Right ventricle myocardium inferior (tissue), 1 donor: ENCODE measurements at places on chromosomes 6 and 20.

GRCh38 chr6:9139746-9140145 is 704.4 kb upstream of the SLC35B3 start:
- DNase-seq: no peak

DNA sequence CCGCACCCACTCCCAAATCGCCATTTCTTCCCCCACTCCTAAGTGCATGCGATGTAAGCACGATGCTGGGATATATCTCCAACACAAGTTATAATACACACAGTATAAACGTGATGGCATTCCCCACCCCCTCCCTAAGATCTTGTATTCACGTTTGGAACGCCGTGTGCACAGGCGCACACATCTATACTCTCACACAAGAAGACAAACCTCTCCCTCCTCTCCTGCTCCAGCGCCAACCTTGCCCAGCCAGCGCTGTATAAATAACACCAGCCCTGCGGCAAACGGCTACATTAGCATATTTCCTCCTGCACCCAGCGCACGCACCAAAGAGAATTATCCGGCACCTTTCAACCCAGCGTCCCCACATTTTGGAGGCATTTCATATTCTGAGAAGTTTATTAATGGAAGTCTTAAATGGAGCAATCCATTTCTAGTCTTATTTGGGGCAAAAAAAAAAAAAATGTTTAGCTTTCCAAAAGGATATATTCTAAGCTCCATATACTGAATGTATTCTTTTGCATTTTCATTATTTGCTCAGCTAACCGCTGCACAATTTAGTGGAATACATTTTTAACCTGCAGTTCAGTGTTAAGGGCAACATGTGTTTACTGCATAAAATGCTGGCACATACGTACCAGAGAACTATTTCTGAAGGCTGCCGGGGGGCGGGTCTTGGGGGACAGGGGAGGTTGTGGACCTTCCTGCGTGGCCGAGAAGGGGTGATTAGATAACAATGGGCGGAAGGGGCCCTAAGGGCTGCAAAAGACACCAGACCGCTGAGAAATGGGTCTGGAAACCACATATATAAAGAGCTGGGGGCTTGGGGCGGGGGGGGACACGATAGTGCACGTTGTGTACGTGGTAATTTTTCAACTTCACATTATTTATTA is 1.1 kb upstream of the SLC22A23 start:
- no peak for DNase-seq

DNA sequence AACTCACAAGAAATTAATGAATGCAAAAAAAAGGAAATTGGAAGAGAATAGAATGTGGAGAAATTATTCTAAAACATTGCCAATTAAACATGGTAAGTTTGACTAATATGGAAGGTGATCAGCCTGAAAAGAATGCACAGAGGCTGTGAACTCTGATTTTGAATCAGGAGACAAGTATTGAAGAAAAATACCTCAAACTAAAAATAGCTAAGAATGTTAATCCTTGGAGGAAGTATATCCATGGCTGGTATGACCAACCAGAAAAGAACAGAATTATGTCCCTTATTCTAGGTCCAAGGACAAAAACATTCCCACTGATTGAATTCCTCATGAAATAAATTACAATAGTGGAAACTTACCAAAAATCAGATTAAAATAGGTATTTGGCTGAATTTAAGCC is 7.3 kb upstream of the RIMS1 start:
- DNase-seq: no peak

DNA sequence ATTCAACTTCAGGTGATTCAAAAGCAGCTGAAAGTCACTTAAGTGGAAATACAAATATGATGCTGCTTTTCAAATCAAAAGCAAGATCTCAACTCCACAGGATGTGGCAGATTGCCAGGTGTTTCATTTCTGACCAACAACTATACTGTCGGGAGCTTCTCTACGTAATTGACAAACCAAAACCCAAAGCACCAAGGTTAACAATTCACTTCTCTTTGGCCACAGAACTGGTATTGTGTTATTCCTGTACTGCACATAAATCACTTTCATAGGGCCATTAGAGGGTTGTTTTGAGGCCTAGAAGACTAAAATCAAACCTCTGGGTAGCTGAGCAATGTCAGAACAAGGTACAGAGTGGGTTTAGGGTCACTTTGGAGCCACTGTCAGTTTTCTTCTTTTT is 169.7 kb downstream of the HAO1 start:
- DNase-seq: no peak

DNA sequence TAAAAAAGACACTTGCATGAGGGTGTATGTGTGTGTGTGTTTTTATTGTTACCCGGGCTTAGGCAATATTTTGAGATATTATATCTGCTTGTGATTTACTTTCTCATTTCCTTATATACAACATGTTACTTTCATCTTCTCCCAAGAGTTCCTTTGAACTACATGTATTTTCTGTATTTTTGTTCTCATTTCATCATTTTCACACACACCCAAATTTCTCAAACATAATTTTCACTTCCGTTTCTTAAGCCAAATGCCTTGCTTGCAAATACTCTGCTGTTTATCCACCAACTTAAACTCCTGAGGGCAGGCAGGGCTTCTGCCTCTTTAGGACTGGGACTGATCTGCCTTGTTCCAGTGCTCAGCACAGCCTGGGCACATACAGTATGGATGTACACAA is 69.3 kb upstream of the FYN start:
- no peak for DNase-seq
